ENCODE measurements at places on chromosomes 4 and X.

DNA sequence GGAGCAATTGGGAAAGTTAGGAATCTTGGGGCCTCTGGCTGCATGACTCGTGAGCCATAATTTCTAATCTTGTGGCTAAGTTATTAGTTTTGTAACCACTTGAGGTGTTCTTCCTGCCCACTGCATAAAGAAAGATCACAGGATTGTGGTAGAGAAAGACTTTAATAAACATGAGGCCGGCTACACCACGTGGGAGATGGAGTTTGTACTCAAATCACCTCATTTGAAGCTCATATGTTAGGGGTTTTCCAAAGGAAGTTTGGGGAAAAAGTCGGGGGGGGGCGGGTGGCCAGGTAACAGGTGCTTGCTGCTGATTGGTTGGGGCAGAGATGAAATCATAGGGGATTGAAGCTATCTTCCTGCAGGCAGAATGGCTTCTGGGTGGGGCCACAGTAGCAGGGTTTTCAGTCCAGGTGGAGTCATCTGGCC is 287.8 kb downstream of the ZNF674 start:
- DNase-seq: no peak

- DNase-seq: no peak
Measured at GRCh38 chrX:49761481-49761880, 65.7 kb upstream of the PAGE1 start.

GRCh38 chrX:1244164-1245076 is 24.2 kb upstream of the CSF2RA start:
- DNase-seq: no peak

- DNase-seq: no peak
Measured at GRCh38 chr4:108830509-108831244, 67.8 kb upstream of the ETNPPL start.

DNA sequence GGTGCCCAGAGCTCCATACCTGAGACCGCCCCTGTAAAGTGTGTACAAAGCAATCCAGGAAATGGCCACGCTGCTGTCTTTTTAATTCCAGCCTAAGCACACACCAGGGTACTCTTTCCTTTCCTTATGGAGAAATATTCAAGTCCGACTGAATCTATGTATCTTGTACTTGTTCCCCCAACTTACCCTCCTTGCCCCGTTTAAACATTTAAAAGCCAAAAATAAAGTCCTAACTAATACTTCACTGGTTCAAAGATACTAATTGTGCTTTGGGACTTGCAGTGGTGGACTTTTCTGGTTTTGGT is 731 bp upstream of the AMMECR1 start:
- no peak for DNase-seq

DNA sequence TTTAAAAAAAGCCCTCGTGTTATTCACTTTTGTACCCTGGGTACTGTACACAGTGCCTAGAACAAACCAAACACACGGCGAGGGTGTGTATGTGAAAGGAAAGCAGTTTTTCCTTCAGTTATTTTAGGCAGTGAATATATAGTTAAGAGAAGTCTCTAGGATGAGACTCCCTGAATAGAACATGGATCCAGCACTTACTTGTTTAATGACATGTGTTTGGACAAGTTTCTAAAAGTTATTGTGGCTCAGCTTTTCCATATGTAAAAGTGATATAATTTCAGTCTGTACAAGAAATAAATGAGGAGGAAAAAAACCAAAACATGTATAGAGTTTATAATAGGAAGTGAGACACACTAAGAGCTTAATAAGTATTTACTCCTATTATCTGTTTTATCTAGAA is 273.2 kb downstream of the ADGRL3 start:
- no peak for DNase-seq

- DNase-seq: no peak
Measured at GRCh38 chrX:69996113-69996468, 53.6 kb downstream of the AWAT2 start.

- no peak for DNase-seq
Measured at GRCh38 chrX:111360839-111361238, 51.2 kb downstream of the DCX start.

DNA sequence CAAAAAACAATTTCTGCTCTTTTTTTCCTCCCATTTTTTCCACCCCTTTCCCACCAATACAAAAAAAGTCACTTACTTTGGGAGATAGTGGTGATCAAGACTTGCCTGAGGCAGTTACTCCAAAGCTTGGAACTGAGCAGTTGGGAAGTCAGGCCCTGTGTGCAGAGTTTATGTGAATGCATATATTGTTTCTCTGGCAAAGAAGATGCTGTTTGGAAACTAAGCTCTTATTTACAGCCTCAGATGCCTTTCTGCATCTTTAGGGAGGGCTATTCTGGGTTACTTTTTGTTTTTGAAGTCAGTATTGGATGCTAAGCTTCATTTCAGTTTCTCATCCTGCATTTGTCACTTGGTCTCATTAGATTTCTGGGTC is 136.3 kb downstream of the ZNF330 start:
- DNase-seq: no peak

DNA sequence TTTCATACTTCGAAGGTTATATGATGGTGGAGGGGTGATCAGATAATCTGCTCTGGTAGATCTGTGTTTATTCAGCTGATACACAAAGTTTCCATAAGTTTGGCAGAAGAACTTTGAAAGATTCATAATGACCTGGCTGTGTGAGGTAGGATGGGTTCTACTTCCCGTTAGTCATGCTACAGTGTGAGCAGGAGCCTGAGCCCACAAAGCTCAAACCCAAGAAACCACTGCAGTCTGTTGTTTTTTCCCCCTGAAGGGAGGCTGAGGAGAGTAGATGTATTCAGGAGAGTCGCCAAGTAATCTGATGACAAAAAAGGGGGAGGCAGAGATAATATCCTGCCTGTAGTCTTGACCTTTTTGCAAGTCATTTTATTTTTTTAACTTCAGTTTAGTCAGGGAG is 52.8 kb upstream of the PPP3CA start:
- DNase-seq: no peak

GRCh38 chr4:17188125-17188524 is 289.7 kb upstream of the LDB2 start:
- DNase-seq: no peak

- no peak for DNase-seq
Measured at GRCh38 chrX:72123471-72124185, 8.1 kb downstream of the RTL5 start.

DNA sequence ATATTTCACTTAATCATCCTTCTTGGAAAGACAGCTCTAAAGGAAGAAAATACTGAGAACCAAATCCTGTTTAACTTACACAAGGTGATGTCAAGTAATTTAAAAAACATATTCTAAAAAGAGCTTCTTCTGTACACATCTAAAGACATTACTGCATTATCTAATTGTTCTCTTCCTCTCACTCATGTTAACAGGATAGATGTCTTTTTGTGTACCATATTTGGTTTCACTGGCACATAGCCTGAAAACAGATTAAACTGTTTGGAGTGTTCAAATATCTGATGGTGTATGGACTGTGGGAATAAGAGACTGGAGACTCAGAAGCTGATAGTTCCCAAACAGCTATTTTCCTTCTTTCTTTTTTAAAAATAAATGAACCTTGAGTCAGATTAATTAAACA is 213.3 kb upstream of the MAB21L2 start:
- no peak for DNase-seq

DNA sequence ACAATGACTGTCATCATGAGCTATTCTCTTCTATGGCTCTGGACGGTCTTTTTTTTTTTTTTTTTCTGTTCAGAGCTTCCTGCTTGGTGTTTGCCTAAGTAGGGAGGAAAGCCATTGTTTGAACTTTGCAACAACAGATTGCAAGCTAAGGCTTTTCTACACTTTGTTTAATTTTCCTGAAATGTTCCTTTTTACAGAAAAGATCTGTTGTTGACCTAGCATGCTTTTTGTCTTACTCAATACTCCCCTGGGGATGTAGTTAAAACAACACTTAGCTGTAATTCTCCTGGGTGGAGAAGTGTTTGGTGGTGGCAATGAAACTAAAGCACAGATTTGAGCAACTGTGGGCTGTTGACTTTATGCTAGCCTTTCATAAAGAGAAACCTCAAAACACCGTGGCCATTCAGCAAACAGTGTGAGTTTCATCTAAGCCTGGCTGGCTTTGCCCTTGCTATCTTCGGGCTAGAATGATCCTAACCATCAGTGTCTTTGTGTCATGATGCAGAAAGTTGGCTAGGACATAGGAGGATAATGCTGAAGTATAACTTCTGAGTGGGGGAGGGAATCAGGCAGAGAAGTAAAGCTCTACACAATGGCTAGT is 110.5 kb downstream of the ANXA3 start:
- no peak for DNase-seq

DNA sequence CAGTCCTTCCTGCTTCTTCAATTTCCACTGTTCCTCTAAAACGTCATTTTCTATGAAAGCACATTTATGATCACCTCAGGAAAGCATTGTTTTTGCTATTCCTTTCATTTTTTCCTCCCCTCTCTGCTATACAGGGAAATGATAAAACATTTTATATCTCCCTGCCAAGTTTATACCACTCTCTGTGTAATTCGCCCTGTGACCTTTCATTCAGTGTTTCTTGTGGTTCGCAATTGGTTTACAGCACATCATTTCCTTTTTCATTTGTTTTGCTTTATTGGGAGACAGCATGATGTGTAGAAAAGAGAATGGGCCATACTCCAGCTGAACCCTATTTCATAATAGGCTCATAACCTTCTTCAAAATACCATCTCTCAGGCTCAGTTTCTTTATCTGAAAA is 99.9 kb upstream of the RAPGEF2 start:
- DNase-seq: no peak

DNA sequence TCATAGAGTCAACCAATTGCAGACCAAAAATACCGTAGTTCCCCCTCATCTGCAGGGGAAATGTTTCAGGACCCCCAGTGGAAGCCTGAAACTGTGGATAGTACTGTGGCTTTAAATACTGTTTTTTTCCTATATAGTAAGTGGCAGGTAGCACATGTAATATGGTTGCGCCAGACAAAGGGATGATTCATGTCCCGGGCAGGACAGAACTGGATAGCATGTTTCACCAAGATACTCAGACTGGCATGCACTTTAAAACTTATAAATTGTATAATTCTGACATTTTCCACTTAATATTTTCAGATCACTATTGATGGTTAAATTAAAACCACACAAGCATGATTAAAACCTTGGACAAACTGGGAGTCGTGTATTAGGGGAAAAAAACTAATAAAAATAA is 276.3 kb upstream of the AGA start:
- DNase-seq: no peak

- no peak for DNase-seq
Measured at GRCh38 chr4:152735396-152735859, 44.1 kb downstream of the TIGD4 start.

- no peak for DNase-seq
Measured at GRCh38 chr4:149223659-149224058, 592.0 kb downstream of the IQCM start.

GRCh38 chrX:120604361-120604782 is 471 bp downstream of the MCTS1 start:
- DNase-seq: peak; percentile 14

- no peak for DNase-seq
Measured at GRCh38 chrX:126485409-126485808, 67.2 kb downstream of the DCAF12L1 start.

GRCh38 chr4:136680761-136681160 is 851.5 kb downstream of the PCDH18 start:
- DNase-seq: no peak

GRCh38 chrX:96791559-96791958 is 92.1 kb upstream of the RPA4 start:
- DNase-seq: no peak

GRCh38 chr4:177568931-177569330 is 126.7 kb upstream of the AGA start:
- no peak for DNase-seq

DNA sequence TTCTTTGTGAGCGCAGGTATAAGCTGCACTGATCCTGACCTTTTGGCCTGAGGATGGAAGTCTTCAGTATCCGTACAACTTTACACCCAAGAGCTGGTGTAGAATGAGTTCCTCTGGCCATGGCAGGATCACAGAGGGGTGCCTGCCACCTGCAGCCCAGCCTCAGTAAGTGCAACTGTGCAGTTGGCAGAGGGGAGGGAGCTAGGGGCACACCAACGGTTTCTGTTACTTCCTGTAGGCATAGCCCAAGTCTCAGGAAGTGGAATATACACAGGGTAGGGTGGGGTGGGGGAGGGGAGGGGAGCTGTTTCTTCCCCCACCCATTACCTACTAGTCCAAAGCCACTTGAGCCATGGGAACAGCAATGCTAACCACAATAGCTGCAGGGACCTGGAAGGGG is 85.4 kb upstream of the GBA3 start:
- DNase-seq: peak; percentile 46

DNA sequence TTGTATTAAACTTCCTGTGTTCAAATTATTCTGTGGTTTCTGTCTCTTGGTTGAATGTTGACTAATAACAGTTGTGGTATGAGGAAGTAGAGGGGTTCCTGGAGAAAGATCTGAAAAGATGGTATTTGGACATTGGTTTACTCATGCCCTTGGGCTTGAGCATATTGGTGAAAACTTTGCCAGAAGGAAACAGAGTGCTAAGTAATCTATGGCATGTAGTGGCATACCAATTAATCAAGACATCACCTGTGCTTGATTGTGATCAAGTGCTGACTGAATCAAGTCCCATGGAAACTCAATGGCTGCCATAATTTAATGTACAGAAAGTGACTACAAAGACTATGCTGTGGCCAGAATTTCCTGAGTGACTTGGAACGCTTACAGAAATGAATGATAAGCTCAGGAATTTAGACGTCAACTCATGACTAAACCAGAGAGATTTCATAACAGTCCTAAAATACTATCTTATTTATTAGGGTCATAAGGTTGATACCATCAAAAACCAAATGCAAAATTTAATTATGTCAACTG is 2062.9 kb downstream of the ARAP2 start:
- no peak for DNase-seq

GRCh38 chr4:150862829-150863228 is 152.3 kb downstream of the LRBA start:
- no peak for DNase-seq

DNA sequence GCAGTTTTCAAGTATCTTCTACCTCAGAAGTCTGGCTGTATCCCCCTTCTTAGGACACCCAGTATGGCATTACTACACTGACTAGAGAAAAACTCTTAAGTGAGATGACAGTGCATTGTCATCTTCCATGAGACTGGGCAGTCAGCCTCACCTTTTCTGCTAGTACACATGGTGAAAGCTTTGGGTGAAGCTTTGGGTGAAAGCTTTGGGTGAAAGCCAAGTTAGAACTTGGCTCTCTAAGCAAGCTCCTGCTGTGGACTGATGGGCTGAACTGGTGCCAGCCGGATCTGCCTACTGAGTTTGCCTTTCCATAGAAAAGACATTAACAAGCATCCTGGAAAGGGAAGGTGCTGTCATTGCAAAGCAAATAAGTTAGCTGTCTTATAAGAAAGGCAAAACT is 8.8 kb downstream of the EPHA5 start:
- DNase-seq: no peak

- no peak for DNase-seq
Measured at GRCh38 chr4:179664430-179665027, 2222.3 kb upstream of the AGA start.

GRCh38 chr4:145433684-145434083 is 48.0 kb upstream of the SMAD1 start:
- DNase-seq: no peak

- DNase-seq: no peak
Measured at GRCh38 chr4:72770708-72771107, 201.7 kb upstream of the ADAMTS3 start.

- no peak for DNase-seq
Measured at GRCh38 chrX:121782544-121782943, 735.1 kb downstream of the GLUD2 start.

Data from stimulated activated CD4-positive, alpha-beta T cell treated with anti-CD3 and anti-CD28 coated beads, Interleukin-4, amount 100 ng/mL, for 1 hour (primary cell).